ENCODE measurements at places on chromosomes 7 and 10.

GRCh38 chr7:12751764-12752163, 64.3 kb downstream of the ARL4A start:
- DNase-seq, result no peak

DNA sequence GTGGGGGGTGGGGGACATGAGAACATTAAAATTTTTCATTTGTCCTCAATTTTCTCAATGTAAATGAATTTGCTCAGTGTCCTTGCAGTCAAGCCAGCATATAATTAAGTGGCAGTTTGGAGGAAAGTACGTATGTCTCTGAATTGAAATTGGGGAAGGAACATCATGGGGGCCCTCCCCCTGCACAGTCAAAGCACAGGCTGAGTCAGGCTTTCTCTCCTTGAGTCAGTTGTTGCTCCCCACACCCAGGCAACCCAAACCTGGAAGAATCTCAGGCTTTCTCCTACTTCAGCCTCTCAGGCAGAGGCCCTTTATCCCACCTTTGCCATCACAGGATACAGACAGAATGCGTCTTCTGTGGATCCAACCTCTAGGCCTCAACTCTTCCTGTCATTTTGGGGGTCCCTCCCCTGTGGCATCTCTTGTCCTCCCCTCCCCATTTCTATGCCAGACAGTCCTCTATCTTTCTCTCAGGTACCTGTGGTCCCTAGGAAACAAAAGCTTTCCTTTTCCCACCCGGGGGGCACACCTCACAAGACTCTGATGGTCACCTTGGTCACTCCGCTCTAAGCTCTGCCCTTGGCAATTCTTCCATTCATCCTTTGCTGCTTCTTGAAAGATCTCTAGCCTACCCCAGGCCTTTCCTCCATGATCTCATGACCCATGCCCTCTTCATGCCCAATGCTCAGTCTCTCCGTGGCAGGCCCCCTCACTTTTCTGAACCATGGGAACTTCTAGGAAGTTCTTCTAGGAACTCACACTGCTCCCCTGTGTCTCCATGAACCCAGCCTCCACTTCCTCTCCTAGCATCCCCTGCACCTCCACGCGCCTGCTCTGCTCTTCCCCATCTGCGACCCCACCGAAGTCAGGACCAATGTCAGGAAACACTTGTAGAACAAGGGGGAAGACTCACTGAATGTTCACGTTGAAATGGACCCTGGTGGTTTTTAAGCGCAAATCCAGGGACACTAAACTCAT, 40.4 kb downstream of the CREB3L2 start:
- DNase-seq, result no peak

DNA sequence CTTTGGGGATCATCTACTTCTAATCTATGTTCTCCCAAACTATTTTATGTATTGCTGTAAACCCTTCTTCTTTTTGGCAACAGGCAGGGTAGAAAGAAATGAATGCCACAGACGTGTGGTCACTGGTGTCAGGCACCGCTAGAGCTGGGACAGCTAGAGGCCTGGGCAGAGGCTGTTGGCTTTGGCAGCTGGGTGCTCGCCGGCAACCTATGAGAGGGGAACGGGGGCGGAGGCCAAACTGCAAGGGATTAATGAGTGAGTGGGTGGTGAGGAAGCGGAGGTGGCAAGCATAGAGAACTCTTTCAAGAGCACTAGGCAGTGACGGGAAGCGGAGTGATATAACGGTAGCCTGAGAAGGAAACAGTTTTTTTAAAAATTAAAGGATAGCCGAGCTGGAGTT, 78.5 kb downstream of the CREB5 start:
- DNase-seq, result no peak

DNA sequence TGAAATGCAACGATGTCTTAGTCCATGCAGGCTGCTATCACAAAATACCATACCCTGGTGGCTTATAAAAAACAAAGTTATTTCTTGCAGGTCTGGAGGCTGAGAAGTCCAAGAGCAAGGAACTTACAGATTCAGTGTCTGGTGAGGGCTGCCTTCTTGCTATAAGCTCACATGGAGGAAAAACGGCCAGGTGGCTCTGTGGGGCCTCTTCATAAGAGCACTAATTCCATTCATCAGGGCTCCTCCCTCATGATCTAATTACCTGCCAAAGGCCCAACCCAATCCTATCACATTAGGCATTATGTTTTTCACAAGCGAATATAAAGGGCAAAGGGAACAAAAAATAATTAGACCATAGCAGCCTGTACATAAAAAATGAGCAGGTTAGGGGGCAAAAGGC, 35.4 kb downstream of the PAPSS2 start:
- no peak for DNase-seq

DNA sequence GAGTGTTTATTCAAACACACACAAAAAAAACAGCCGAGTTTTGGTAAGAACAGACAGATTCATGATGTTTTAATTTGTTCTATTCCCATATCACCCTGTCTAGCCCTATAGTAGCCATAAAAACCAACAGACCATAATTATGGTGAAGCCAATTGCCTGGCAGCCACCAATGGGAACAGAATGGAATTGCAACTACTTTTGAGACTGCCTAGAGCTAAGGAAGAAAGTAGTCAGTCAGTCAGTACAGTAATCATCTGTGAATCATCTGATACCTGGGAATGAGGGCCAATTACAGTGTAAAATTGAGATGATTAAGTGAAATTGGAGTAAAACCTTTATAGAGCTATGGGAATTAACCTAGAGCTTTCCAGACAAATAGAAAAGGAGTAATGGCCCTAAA, 952.7 kb upstream of the KCND2 start:
- DNase-seq, result no peak

GRCh38 chr10:57507788-57508187, 759.9 kb downstream of the IPMK start:
- DNase-seq, result no peak

- DNase-seq, result no peak
Observed at GRCh38 chr7:11127114-11127785, 153.6 kb downstream of the PHF14 start.

DNA sequence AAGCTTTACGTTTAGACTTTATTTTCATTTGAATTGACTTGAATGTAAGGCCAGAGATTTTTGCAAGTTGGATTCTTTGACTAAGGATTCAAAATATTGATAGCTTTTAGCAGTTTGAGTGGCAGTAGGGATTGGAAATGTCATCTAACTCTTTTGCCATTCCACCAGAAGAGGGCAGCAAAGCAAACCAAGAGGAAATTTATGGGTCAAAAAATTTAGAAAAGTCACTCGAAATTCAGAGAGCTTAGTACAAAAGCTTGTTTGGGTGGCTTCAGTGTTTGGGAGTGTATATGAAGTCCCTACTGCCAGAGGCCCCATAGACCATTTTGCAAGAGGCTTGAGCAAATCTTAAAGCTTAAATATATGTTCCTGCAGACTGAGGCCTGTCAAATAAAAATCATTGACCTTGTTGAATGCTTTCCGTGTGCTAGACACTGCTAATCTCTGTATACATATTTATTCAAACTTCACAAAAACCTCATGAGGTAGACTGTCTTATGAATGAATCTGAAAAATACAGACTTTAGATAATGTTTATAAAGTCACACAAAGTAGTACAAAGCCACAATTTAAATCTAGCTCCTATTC, 44.6 kb upstream of the RSBN1L start:
- no peak for DNase-seq

GRCh38 chr7:66452165-66452564, 176.5 kb upstream of the KCTD7 start:
- no peak for DNase-seq

GRCh38 chr10:125982260-125982948, 86.0 kb downstream of the FANK1 start:
- no peak for DNase-seq

GRCh38 chr10:133218891-133219290, 11.1 kb upstream of the UTF1 start:
- no peak for DNase-seq

DNA sequence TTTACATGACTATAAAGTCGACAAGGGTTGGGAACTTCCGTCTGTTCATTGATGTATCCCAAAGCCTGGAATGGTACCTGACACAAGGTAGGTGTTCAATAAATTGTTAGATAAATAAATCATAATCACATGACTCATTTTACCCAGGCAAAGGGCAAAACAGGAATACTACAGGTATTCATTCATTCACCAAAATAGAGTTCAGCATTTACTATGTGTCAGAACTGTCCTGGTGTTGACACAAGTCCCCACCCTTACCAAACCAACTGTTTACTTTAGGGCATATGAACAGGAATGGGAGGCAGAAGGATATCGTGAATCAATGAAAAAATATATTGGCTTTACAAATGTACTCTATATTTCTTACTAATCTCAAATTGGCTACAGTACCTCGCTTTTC, 666 bp upstream of the YAE1 start:
- DNase-seq, result no peak

DNA sequence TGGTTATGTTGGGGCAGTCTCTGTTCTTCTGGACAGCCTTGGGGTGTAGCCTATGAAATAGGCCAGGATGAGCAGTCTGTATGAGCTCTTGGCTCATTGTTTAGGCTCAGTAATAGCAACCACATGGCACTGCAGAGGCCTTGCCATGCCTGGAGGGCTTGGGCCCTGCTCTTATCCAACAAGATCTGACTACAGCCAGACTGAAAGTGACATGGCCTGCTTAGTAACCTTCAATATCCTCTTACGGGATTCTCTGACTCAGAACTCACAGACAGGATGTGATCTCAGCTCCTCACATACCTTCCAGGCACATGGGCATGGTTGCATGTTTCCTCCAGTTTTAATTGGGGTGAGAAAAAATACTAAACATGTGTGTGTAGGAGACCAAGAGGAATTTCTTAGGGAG, 289.3 kb downstream of the PTEN start:
- DNase-seq, result no peak

DNA sequence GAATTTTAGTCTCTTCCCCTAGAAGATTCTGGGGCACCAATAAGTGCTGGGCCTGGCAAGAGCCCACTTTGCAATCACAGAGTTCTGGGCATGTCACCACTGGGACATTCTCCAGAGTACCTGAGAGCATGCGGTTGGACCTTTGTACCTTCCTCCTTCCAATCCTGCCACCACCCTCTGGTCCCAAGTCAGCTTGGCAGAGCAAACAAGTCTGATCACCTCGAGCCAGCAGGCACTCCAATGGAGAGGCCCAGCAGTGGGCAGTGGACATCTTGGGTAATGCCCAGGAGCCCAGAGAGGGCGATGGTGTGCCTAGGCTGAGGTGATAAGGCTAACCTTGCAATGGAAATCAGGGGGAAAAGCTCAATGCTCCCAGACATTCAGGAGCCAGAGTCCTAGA, 43.4 kb downstream of the SH3PXD2A start:
- DNase-seq, result no peak
